ENCODE measurements at places on chromosomes 3 and 15.

- no peak for DNase-seq
Observed at GRCh38 chr3:193031911-193032310, 114.3 kb upstream of the MB21D2 start.

GRCh38 chr3:110293660-110294059 is 778.0 kb upstream of the NECTIN3 start:
- DNase-seq = peak; percentile 16

- DNase-seq = peak; percentile 63
Observed at GRCh38 chr15:72389231-72389630, 8.9 kb upstream of the TMEM202 start.

DNA sequence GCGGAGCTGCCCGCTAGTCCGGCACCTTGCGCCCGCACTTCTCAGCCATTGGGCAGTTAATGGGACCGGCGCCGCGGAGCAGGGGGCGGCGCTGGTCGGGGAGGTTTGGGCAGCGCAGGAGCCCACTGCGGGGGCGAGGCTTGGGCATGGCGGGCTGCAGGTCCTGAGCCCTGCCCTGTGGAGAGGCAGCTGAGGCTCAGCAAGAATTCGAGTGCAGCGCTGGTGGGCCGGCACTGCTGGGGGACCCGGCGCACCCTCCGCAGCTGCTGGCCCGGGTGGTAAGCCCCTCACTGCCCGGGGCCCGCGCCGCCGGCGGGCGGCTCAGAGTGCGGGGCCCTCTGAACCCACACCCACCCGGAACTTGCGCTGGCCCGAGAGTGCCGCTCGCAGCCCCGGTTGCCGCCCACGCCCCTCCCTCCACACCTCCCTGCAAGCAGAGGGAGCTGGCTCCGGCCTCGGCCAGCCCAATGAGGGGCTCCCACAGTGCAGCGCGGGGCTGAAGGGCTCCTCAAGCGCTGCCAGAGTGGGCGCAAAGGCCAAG is 835.0 kb downstream of the TBL1XR1 start:
- no peak for DNase-seq

- DNase-seq = no peak
Observed at GRCh38 chr3:12633108-12633507, 30.8 kb downstream of the RAF1 start.

- DNase-seq = no peak
Observed at GRCh38 chr15:81023483-81024264, 23.0 kb downstream of the TLNRD1 start.

DNA sequence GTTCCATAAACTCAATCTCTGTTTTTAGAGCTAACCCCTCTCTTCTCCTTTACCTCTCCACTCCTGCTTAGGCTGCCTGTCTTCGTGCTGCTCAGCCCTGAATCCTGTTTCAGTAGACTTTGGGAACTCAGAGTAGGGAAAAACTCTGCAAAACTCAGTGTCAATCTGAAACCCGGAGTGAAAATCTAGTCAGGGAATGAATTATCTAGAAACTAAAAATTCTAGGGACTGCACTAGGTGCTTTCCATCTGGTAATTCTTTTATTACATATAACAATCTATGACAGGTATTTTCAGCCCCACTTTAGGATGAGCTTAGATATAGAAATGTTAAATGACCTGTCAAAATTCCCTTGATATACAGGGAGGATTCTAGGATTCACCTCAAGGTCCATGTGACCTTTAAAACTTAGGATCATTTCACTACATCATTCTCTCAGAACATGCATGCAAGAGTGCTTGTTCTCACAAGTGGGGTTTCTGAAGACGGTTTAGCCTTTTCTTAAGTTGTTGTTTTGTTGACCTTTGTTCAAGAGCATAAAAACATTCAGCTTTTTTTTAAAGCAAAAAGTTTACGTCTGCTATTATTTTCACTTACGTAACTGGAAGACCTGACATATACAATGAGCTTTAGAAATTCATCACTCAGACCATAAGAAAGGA is 108.2 kb upstream of the MBNL1 start:
- DNase-seq = no peak

DNA sequence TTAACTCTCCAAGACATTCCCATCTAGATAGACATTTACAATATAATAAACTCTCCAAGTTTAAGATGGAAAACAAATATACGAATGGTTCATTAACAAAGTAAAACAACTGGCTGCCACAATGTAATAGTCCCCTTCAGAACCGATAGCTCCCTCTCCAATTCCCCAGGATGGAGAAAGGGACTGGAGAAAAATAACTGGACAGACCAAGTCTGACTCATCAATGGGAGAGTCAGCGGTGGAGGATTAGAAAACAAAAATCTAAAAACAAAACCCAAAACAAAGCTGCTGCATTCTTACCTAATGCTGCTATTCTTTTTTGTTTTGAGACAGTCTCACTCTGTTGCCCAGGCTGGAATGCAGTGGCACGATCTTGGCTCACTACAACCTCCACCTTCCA is 468.1 kb downstream of the SHQ1 start:
- DNase-seq = peak; percentile 23

DNA sequence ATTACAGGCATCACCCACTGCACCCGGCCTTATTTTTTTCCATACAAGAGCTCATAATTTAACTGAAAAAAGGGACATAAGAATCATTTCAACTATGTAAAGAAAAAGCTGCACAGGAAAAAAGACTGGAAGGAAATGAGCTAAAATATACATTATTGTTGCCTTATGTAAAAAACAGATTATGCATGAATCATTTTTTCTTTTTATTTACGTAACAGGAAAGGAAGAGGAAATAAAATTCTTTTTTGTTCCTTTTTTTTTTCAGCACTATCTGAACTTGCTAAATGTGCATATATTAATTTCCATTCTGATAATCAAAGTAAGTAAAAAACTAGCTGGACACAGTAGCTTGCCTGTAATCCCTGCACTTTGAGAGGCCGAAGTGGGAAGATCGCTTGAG is 12.1 kb downstream of the KIF9 start:
- no peak for DNase-seq

DNA sequence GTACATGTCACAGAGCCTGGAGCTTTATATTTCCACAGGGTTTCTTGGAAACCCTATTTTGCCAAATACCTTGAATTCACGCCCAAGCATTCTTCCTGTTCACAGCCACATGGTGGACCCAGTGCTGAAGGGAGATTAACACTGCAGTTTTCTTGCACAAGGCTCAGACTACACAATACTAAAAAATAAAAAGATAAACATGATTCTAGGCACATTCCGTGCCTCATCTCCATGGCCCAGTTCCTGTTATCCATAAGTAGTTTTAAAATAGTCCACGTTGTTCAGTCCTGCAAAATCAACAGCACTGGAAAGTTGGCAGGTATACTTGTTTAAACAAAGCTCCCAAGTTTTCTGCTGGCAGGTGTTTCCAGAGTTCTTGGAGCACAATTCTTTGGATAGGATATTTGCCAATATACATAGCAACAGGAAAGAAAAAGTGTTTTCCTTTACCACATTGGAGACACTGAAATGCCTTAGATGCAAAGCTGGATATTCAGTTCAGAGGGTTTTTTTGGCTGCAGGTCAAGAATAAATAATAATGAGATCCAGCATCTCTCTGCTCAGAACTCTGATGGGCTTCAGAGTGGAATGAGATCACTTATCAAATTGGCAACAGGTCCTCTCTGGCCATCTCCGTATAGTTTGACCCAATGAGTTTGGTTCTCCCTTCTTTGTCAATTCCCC is 88.1 kb upstream of the TGFBR2 start:
- DNase-seq = peak; percentile 21

GRCh38 chr3:143775459-143775858 is 72.8 kb downstream of the SLC9A9 start:
- DNase-seq = peak; percentile 29

DNA sequence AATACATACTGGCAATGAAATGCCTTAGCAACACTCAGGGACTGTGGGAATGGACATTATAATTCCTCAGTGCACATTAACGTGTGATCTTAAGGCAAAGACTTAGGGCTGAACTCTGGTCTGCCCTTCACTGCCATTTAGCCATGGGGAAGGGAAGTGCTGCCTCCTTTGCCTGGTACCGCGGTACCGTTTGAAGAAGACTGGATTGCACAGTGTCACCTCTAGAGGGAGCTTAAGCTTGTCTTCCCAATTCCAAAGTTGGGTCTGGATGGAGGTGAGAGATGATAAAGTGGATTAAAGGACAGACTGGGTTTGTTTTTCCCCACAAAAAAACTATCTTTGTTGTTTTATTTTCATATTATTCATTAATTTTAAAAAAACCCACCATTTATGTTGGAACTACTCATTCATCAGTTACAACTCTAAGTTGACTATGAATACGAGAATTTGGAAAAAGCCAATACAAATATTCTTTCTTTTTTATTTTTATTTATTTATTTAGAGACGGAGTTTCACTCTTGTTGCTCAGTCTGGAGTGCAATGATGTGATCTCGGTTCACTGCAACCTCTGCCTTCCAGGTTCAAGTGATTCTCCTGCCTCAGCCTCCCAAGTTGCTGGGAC is 60.0 kb upstream of the SYN2 start:
- peak; percentile 20 for DNase-seq

DNA sequence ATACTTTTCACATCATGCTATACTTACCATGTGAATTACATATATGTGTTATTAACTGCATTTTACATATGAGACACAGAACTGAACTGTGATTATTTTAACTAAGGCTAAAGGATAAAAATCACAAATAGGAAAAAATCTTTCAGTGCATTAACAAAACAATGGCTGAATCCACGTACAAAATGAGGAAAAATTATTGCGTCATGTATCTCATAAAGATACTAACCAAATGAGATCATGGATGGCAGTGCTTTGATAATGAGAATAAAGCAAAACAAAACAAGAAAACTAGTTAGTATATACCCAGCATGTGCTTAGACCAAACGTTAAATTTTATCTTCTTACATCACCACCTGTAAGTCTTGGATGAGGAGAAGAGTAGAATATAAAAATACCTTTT is 66.0 kb downstream of the SCAPER start:
- DNase-seq = no peak

GRCh38 chr3:194686414-194686815 is 732 bp downstream of the FAM43A start:
- DNase-seq = no peak

DNA sequence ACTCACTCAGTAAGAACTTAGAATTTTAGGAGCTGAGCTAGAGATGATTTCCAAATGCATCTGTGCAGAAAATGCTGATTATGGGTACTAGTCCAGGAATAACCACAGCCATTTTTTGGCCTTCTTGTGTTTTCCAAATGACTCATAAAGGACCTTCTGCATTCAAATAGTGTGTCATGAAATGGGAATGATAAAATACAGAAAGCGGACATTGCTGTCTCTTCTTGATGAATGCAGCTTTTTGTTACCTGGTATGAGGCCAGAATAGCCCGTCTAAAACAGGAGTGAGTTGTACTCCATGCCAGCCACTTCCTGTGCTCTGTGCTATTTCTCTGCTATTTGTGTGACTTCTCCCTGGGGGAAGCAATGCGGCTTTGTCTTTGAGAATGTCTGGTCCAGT is 20.5 kb upstream of the FRMD5 start:
- peak; percentile 93 for DNase-seq

DNA sequence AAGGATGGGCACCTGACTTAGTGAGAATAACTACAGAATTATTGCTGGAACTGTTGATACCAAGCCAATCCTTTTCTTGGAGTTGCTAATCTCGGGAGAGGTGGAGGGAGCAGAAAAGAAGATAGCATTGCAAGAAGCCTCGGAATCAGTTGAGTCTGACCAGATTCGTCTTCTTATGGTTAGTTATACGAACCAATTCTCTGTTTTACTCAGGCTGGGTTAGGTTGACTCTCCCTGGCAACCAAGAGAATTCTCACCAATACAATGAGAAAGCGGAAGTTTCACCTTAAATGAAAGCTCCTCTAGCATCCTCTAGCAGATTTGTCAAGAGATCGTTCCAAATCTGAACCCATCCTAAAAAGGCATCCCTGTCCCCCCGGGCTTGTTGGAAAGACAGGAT is 43.5 kb upstream of the UBE2E1 start:
- no peak for DNase-seq

GRCh38 chr3:100927775-100928174 is 65.4 kb downstream of the ABI3BP start:
- DNase-seq = peak; percentile 27

DNA sequence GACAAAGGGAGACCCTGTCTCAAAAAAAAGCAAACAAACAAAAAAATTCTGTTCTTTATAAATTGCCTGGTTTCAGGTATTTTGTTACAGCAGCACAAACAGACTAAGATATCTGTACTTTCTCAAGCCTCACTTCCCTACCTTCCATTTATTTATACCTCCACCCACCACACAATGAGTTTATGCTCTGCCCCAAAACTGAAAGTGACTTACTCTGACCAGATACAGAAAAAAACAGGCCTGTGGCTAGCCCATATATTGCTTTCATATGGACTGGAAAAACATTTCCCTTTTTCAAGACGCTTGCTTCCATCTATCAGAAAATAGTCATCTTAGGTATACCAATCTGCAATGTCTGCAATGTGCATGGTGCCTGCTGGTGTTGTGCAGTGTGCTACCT is 8.7 kb upstream of the GPD1L start:
- DNase-seq = no peak

- no peak for DNase-seq
Observed at GRCh38 chr3:126358038-126358815, 1.0 kb upstream of the KLF15 start.

DNA sequence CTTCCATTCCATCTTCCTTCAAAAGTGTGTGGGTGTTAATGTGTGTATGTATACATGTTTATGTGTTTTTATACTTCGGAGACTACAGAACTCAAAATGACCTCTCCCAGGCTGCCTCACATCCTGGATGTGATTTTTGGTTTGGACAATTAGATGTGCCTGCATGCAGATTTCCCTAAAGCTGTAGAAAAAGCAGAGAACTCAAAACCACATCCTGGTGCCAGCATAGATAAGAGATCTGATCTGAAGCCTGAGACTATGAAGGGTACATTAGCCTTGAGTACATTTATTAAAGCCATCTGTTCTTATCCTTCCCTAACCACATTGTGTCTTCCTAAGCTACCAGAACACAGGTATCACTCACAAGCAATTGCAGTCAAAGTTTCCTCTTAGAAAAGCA is 319.4 kb upstream of the RASGRP1 start:
- DNase-seq = no peak
